M059J (cell line): ENCODE measurements at places on chromosomes 1 and 21. TPM values are rescaled to one million over a fixed set of nuclear protein-coding genes. Genes with fewer than 3 reads are reported as not detected.

OR2W3 gene
- total RNA-seq = not detected in 2 replicates

IARS2 gene
- 56.0 and 88.5 TPM in 2 replicates for total RNA-seq

SERPINC1 gene
- 0.07 TPM in 1 of 2 replicates, not detected in the other for total RNA-seq

DDR2 gene
- total RNA-seq = 21.9 and 32.3 TPM in 2 replicates

TSPAN2 gene
- total RNA-seq = 0.69 and 1.4 TPM in 2 replicates

ADAM30 gene
- total RNA-seq = not detected in 2 replicates

ARHGEF10L gene
- 4.4 and 6.8 TPM in 2 replicates for total RNA-seq

KRTAP21-1 gene
- total RNA-seq = not detected in 2 replicates

RAVER2 gene
- 2.3 and 2.4 TPM in 2 replicates for total RNA-seq

CXADR gene
- 17.7 and 24.1 TPM in 2 replicates for total RNA-seq

TMEM81 gene
- total RNA-seq = 0.22 TPM in 2 replicates

SLC1A7 gene
- 0.25 TPM in 1 of 2 replicates, not detected in the other for total RNA-seq

TSHB gene
- not detected in 2 replicates for total RNA-seq

FOXD3 gene
- 0.20 TPM in 1 of 2 replicates, not detected in the other for total RNA-seq

DENND2C gene
- 0.39 and 0.84 TPM in 2 replicates for total RNA-seq

OBSCN gene
- 0.42 and 1.9 TPM in 2 replicates for total RNA-seq

PRXL2B gene
- 12.9 and 17.2 TPM in 2 replicates for total RNA-seq

ANKRD34A gene
- total RNA-seq = 0.59 and 1.7 TPM in 2 replicates

NES gene
- total RNA-seq = 0.02 and 0.37 TPM in 2 replicates

NGF gene
- 7.6 and 9.7 TPM in 2 replicates for total RNA-seq

HES5 gene
- 1.6 TPM in 1 of 2 replicates, not detected in the other for total RNA-seq

BARHL2 gene
- not detected in 2 replicates for total RNA-seq

RABGAP1L gene
- 8.3 and 18.7 TPM in 2 replicates for total RNA-seq

ACP6 gene
- 5.0 and 10.0 TPM in 2 replicates for total RNA-seq

KCNQ4 gene
- total RNA-seq = 0.05 TPM in 1 of 2 replicates, not detected in the other

HSPG2 gene
- total RNA-seq = 18.3 and 60.5 TPM in 2 replicates

FAM3B gene
- 0.52 TPM in 1 of 2 replicates, not detected in the other for total RNA-seq

GREM2 gene
- 0.15 TPM in 1 of 2 replicates, not detected in the other for total RNA-seq

HEYL gene
- 0.15 TPM in 1 of 2 replicates, not detected in the other for total RNA-seq
